ENCODE measurements at places on chromosomes 13 and 19.

DNA sequence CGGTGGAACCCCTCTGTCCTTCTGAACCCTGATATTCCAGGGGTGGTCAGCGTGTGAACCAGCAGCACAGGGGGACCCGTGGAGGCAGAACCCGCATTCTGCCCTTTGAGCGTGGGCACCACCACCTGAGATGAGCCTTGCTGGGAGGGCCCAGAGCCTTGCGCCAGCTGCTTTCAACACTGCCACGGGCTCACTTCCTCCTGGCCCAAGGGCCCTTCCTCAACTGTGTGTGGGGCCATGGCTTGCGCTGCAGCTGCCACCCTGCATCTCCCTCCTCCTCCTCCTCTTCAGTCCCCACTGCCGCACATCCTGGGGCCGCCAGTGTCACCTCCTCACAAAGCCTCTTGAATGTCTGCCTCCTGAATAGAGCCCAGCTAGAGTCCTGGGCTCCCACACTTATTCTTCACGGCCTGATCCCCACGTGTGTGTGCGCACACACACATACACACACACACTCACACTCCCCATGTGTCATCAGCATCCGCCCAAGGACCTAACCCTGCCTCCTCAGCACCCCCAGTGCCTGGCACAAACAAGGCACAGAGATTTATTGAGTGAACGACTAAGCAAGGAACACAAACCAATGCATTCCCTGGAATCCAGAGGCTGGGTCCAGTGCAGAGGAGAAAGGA lies 26.9 kb upstream of the TMEM160 start:
- no peak for DNase-seq

DNA sequence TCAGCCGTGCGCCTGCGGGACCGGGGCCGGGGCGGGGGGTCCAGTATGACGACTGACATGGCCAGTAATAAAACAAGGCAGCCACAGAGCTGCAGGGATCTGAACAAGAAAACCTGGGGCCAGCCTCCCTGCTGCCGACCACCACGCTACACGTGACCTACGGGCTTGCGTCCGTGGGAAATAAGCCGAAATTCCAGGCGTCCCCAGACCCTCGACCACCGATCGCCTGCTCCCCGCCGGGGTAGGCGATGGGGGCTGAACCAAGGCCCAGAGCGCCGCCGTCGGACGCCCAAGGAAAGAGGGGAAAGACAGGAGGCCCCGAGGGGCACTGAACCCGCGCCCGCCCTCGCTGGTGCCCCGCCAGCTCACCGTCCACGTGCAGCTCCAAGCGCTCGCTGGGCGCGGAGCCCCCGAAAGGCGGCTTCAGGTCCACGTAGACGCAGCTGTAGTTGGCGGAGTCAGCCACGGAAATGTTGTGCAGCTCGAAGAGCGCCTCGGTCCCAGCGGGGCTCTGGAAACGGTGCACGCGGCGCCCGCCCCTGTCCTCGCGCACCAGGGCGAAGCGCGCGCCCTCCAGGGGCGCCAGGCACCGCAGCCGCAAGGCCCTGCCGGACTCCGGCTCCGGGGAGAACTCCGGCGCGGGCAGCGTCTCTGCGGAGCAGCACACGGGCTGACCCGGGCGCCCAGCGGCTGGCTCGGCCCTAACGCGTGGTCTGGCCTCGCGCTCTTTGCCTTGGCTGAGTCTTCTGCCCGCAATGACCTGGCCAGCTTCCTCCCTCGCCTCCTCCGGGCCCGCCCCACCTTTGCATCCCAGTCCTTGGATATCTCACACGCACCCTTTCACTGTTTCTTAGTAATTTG lies 3.1 kb downstream of the A1BG start:
- DNase-seq: peak; percentile 27

DNA sequence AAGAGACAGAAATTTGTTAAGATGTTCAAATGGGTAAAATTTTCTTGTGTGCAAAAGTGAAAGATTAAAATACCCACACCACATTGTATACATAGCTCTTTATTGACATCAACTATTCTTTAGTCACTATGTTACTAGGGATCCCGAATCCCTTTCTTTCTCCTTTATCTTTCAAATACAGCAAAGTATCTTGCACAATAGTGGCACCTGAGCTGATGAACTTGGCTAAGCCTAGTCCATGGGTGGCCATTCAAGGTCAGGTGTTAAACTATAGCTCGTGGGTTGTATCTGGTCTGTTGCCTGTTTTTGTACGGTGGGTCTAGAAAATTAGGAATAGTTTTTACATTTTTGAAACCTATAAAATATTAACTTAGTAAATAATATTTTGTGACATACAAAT lies 210.9 kb downstream of the SLITRK6 start:
- no peak for DNase-seq

- no peak for DNase-seq
Observed at GRCh38 chr13:112174476-112175110, 107.6 kb downstream of the SOX1 start.

GRCh38 chr13:99854366-99854765 lies 117.2 kb downstream of the ZIC5 start:
- DNase-seq: no peak

DNA sequence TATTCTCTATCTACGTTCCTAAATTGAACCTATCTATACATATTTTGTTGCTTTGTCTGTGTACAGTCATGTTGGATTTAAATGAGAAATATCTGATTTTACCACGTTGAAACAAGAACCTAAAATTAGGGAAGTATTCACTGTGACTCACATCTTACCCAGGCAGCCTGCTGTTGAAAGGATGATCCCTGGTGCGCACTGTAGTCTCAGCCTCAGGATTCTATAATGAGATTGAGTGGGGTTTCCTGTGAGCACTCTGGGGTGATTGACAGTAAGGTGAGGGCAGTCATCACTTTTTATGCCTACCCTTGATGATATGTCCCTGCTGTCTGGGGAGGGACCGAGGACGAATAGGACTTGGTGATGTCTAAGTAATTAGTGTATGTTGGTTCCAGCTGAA lies 35.4 kb downstream of the PCCA start:
- peak; percentile 48 for DNase-seq

DNA sequence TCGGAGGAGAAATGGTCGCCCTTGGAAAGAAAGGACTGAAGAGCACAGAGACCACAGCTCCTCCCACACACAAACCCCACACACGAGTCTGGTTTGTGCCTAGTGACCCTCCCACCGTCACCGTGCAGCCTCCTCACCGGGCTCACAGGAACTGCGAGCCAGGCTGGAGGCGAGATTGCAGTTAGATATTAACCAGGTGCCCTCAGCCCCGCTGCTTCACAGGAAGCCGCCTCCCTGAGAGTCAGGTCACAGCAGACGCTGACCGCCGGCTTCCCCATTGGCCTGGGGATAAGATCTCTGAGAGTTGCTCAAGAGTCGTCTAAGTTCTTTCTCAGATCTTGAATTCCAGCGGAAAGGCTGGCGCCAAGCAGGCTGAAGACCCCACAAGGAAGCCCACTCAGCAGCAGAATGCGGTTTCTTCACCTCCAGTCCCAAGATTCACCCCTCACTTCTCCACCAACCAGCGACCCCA lies 870 bp downstream of the ZNF44 start:
- peak; percentile 57 for DNase-seq

- DNase-seq: no peak
Observed at GRCh38 chr19:16873594-16873993, 15.2 kb upstream of the F2RL3 start.

- DNase-seq: peak; percentile 65
Observed at GRCh38 chr19:33394006-33394722, 20.7 kb downstream of the CEBPG start.

DNA sequence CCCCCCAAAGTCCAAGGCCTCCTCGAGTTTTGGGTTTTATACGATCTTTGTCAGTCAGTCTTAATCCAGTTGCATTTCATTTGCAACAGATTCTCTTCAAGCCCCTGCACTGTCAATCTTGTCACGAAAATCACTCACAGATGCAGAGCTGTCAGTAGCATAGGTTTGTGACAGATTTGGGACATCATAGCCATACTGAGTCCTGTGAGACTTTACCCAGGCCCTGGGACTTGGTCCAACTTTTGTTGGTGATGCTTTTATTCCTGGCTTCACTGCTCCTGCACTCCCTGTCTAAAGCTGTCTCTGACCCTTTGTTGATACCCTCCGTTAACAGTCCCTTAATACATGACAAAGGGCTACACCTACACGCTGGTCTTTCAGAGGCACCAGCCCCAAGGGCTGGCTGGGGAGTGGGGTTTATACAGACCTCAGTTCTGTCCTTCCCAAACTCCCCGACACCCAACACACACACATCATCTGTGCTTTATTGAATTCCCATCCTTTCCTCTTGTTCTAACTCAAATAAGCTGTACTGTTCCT lies 36.0 kb downstream of the PABPC3 start:
- no peak for DNase-seq

DNA sequence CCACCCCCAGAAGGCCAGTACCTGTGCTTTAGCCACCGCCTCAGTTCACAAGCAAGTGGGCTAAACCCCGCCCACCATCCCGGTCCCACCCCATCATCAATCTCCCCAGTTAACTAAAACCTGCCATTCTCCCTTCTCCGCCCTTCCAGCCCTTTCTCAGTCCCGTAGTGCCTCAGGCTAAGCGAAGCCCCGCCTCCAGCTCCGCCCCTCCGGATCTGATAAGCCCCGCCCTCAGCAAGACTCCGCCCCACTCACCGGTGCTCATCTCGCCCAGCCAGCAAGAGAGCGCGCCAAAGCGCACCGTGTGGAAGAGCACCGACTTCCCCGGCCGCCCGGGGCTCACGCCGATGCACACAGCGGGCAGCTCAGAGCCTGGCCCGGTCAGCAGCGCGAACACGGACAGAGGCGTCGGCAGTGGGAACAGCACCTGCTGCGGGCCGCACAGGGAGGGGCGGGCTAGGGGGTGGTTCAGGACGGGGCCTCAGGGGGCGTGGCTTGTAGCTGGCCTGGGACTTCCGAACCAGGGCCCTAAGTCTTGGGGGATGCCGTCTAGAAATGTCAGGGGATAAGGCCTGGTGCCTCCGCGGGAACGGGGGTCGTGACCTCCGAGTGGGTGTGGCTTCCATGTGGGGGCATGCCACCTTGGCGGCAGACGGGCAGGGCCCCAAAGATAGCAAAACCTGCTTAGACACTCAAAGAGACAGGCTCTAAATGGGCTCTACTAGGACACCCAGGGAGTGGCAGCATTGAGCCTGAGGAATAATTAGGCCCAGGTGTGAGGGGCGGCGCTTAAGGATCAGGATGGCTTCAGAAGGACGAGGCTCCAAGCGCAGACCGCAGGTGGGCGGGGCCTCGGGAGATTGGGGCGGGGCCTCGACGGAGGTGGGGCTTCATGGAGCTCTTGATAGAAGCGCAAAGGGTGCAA lies 21.4 kb downstream of the MAP4K1 start:
- DNase-seq: peak; percentile 14

DNA sequence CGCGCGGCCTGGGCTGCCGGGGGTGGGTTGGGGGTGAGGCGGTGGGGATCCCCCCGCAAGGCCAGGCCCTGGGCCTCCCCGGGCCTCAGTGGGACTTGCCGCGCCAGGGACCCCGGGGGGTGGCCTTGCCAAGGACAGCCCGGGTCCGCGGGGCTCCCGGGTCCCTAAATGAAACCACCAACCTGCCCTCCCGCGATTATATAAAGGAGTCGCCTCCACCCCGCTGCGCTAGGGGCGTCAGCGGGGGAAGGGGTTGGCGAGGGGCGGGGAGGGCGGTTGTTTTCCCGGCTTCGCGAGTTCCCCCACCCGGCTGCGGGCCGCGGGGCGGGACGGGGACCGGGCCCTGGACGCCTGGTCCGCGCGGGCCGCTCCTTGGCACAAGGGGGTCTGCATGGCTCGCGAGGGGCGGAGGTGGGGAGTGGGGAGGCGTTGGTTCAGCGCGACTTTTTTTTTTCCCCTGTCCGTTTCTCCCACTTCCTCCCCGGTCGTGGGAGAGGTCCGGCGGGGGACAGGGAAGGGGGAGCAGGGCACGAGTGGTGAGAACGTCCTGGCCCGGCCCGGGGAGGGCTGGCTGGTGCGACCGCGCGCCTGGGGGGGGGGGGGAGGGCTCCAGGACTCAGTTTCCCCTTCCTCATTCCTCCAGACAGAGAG lies 822 bp upstream of the ZBTB7A start:
- DNase-seq: no peak

Data from choroid plexus epithelial cell (primary cell).